Left kidney (tissue), 8 donors: ENCODE measurements at places on chromosomes 16 and 17.

- no peak for DNase-seq
Observed at GRCh38 chr17:2719861-2720260, 8.3 kb upstream of the CLUH start.

- no peak for DNase-seq
Observed at GRCh38 chr16:53546988-53547391, 44.0 kb upstream of the AKTIP start.

DNA sequence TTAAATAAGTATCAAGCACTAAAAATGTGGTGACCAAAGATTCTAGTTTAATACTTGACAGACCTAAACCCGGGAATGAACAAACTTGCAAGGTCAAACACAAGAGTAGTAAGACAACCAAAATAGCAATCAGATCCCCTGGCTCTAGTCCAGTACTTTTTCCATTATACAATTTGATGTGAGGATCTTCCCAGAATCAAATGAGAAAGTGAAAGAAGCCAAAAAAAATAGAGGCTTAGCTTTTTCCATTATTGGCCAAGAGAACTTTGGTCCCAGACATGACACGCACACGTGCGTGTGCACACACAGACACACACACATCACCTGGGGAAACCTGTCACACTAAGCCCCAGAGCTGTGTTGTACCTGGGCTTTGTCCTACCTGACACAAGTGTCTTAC is 300.6 kb upstream of the CDH5 start:
- DNase-seq: no peak

- DNase-seq: no peak
Observed at GRCh38 chr16:30903002-30903401, 6.6 kb downstream of the CTF1 start.

DNA sequence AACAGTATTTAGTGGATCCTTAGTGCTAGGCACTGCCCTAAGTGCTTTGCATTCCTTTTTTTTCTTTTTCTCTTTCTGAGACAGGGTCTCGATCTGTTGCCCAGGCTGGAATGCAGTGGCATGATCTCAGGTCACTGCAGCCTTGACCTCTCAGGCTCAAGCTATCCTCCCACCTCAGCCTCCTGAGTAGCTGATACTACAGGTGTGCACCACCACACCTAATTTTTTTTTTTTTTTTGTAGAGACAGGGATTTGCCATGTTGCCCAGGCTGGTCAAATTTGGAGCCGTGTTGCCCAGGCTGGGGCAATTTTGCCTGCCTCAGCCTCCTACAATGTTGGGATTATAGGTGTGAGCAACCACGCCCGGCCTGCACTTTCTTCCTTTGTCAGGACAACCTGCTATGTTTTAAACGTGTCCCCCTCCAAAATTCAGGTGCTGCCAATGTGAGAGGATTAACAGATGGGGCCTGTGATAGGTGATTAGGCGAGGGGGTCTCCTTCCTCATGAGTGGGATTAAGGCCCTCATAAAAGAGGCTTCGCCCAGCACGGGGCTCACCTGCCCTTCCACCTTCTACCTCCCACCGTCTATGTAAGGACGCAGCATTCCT is 5.4 kb downstream of the NQO1 start:
- DNase-seq: no peak

- no peak for DNase-seq
Observed at GRCh38 chr17:59493867-59494266, 71.5 kb upstream of the DHX40 start.

GRCh38 chr16:5451641-5452040 is 354.0 kb upstream of the EEF2KMT start:
- no peak for DNase-seq

GRCh38 chr17:51730303-51731050 is 428.0 kb downstream of the CA10 start:
- DNase-seq: no peak

GRCh38 chr16:56894331-56894917 is 29.4 kb downstream of the SLC12A3 start:
- DNase-seq: no peak

GRCh38 chr17:82215095-82215971 is 2.7 kb upstream of the CCDC57 start:
- DNase-seq: no peak

DNA sequence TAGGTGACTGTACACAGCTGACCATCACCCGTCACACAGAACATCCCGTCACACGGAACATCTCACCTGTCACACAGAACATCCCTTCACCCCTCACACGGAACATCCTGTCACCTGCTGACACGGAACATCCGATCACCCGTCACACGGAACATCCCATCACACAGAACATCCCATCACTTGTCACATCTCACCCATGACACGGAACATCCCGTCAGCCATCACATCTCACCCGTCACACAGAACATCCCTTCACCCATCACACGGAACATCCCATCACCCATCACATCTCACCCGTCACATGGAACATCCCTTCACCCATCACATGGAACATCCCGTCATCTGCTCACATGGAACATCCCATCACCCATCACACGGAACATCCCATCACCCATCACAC is 3.8 kb downstream of the CPNE7 start:
- no peak for DNase-seq

DNA sequence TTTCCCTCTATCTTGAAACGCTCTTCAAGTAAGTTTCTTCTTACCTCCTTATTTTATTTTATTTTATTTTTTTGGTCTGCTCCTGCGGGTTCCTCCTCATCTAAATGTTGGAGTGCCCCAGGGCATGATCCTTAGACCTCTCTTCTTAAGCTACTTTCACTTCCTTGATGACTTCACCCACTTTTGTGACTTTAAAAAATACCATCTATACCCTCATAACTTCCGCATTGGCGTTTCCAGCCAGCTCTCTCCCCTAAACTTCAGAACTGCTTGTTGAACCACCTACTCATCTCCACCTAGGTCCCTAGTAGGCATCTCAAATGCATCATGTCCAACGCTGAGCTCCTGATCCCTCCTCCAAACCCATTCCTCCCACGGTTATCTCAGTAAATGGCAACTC is 51.4 kb upstream of the NFAT5 start:
- DNase-seq: no peak

- no peak for DNase-seq
Observed at GRCh38 chr17:38674014-38674748, 576 bp downstream of the EPOP start.

GRCh38 chr16:53734908-53735307 is 31.0 kb downstream of the FTO start:
- no peak for DNase-seq

GRCh38 chr17:4150096-4150495 is 7.1 kb downstream of the CYB5D2 start:
- no peak for DNase-seq

GRCh38 chr16:81405702-81406113 is 38.9 kb upstream of the CMIP start:
- DNase-seq: no peak

DNA sequence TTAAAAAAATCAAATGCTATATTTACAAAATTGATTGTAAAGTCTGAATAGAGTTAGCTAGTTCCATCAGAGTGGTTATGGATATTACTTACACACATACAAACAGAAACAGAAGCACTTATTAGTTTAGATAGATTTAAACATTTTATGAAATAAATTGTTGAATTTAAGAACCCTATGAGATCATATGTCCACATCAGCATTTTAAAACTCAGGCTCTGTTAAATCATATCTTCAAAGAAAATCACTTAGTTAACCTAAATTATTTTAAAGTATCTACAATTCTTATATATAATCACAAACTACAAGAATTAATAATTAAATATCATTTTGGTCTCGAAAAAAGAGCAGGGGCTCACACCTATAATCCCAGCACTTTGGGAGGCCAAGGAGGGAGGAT is 42.5 kb downstream of the HELZ start:
- no peak for DNase-seq

GRCh38 chr16:87369796-87370719 is 13.5 kb downstream of the FBXO31 start:
- DNase-seq: no peak

GRCh38 chr16:84613408-84614072 is 4.3 kb downstream of the COTL1 start:
- no peak for DNase-seq

GRCh38 chr17:10499950-10500349 is 18.4 kb downstream of the MYH1 start:
- no peak for DNase-seq
